Left renal cortex interstitium (tissue), 4 donors: ENCODE measurements at places on chromosomes 3 and 15. TPM values are rescaled to one million over a fixed set of nuclear protein-coding genes. Genes with fewer than 3 reads are reported as not detected.

ECE2 gene
- not detected for polyA plus RNA-seq

ALPK3 gene
- 21.0 TPM for polyA plus RNA-seq

DNA sequence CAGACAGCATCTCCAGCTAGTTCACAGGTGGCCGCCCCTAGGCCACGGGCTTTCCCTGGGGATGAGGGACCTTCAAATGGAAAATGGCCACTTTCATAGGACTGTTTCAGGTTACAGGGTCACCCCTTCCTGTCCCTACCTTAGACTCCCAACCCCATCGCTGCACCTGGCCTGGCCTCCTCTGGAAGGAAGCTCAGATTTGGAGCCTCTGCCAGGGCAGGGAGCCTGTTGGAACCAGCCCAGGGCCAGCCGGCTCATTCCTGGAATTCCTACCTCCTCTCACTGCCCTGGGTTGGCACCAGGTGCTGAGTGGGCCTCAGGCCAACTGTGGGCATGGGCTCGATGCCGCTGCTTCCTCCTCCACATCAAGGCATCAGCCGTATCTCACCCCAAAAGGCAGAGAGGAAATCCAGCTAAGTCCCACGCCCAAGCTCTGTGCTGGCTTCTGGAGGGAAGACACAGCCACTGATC lies 42.2 kb downstream of the KLHL25 start:
- no peak for DNase-seq

- DNase-seq = no peak
These were observed 189.3 kb upstream of the VEPH1 start for GRCh38 chr3:157692468-157692867.

DNA sequence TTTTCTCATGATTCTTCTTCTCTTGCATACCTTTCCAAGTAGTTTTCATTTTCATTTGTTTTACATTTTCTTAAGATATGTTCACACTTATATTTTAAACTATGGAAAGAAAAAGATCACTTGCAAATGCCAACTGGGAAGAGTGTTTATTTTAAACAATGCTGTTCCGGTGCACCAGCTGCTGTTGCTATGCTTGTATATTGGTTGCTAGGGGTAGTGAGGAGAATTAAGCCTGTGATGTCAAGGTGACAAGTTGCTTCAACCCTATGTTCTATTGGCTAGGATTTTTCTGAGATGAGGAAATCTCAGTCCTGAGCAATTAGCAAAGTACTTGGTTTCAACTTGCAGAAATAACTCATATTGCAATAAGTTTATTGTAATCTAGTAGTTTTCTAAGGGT lies 500.1 kb downstream of the MFSD1 start:
- DNase-seq = no peak

DNA sequence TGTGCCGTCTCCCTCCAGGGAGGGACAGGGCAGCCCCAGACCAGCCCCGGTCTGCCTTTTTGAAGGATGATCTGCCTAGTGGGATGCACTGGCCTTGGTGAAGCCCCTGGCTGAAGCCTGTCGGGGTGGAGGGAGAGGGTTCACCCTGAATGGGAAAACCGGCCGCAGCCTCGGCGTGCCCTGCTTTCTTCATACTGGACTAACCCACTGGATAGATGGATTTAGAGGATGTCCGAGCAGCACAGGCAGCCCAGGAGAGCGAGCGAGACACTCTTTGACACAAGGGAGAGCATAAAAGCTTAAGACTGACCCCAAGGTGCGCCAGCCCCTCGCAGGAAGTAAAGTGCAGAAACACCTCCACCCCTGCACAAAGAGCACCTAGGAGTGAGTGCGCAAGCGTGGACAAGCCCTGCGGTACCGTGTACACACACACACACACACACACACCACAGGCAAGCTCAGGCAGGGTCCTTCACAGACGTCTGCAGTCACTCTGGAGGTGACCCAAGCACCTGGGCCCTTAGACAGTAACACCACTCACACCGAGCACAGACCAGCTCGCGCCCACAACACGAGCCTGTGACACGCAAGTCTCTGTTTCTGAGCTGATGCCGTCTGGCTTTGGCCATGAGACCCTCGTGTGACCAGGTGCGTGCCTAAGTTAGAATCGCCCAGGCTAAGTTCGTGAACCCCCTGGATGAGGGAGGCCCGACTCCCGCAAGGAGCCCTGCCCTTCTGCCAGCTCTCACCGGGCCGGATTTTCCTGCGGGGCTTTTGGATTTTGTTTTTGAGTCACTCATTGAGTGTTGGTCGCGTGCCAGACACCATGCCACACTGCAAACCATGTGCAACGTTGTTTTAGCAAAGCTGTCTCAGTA lies 11.3 kb downstream of the SEMA4B start:
- no peak for DNase-seq

GRCh38 chr3:150238048-150238802 lies 169.9 kb upstream of the TSC22D2 start:
- DNase-seq = no peak

GRCh38 chr3:117547956-117548550 lies 838.5 kb downstream of the TUSC7 start:
- DNase-seq = no peak

DNA sequence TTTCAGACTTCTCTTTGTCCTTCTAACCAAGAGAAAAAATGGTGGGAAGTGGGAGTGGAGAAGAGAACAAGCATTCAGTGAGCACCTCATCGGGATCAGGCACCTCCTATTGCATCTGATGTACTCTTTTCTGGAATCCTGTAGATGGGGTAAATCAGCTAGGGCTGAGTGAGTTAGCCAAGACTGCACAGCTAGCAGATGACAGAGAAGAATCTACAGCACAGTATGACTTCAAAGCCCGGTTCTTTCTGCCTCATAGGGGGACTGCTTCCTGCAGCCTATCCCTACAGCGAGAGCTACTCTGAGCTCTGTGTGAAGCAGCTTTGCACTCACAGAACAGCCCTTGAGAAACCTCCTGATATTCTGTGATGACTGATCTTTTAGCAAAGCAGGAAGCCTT lies 275.2 kb upstream of the MEIS2 start:
- DNase-seq = no peak

DNA sequence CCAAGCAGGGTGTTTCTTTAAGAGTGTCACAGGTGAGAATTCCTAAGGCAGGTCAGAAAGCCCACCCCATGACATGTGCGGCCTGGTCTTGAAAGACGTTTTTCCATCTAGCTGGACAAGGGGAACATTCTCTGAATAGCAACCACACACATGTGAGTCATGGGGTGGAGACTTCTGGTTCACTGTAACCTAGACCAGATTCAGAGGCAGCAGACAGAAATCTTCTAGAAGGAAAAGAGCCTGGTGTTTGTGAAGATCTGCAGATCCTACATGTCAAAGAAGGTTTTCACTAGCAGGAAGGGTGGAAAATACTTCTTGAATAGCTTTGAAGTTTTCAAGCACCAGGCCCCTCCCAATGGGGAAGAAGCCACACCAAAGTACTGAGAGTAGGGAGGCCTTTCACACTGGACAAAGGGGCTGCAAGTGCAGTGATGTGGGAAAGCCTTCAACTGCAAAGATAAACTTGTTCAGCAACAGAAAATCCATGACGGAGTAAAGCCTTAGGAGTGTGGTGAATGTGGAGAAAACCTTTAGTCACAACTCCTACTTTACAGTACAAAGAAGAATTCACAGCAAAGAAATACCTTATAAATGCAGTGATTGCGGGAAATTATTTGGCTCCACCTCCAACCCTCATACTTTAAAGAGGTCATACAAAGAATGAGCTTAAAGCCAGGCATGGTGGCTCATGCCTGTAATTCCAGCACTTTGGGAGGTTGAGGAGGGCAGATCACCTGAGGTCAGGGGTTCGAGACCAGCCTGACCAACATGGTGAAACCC lies 17.6 kb downstream of the ADAM10 start:
- DNase-seq = no peak
